DMS 273 treated with DMSO at 0.1 percent for 48 hours (cell line): ENCODE measurements at places on chromosomes 6 and 20.

GRCh38 chr6:113104951-113105350 lies 752.2 kb upstream of the MARCKS start:
- no peak for DNase-seq

DNA sequence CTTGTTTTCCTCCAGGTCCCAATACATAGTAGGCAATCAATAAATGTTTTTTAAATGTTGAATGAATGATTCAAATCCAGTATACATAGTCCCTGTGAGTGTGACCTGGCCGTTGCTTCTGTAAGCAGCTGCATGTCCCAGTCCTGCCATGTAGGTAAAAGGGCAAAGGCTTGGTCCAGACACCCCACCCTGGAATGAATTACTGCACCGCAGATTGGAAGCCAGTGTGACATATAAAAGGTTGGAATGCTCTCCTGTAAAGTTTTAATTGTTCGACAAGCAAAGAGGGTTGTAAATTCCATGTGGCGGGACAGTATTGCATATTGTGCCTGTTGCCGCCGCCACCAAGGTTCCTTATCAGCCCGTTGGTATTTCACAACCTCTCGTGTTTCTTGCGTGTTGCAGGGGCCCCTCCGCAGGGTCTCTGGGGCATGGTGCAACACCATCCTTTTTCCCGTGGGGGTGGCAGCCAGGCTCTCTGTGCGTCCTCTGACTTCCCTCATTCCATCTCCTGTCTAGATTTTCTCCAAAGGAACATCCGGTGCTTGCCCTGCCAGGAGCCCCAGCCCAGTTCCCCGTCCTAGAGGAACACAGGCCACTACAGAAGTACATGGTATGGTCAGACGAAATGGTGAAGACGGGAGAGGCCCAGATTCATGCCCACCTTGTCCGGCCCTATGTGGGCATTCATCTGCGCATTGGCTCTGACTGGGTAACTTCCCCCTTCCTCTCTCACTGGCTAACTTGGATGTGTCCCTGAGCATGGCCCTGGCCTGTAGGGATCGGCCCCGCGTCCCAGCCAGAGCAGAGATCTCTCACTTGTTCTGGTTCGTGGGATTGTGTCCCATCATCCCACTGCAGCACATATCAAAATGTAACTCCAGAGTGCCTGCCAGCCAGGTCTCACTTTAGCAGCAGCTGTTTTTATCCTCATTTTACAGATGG lies 20.3 kb downstream of the POFUT1 start:
- DNase-seq = no peak

DNA sequence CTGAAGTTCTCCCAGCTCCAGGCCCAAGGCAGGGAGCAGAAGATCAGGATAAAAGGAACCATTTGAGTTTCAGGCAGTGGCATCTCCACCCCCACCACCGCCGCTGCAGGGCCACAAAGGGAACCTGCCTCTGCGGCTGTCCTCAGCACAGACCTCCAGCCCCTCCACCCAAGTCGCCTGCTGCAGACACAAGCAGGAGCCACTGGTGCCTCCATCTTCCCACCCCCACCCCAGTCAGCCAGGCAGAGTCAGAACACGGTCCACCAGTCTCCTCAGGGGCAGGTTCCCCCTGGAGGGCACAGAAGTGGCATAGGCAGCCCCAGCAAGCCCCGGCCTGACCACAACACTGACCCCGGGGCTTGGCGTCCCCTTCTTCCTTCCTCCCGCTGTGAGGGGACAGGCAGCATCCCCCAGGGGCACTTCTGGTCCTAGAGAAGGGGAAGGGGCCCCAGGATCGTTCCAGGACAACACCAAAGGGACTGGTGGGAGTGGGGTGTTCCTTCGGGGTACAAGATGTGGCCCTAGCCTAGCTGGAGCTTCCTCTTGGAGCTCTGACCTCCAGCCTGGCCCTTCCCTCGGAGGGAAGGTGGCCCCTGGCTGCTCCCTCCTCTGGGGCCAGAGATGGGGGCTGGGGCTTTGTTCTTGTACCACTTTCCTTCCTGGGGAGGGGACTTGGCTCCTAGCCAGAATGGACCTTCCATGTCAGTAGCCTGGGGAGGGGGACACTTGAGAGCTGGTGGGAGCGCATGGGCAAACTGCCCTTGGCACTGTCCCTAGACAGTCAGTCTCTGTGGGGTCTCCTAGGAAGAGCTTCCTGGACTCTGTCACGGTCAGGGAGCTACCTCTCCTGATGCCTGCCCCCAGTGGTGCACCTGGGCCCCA lies 36.0 kb downstream of the YTHDF1 start:
- no peak for DNase-seq

GRCh38 chr20:4519534-4519933 lies 202.2 kb upstream of the PRND start:
- no peak for DNase-seq

GRCh38 chr6:158757753-158758090 lies 61.4 kb downstream of the EZR start:
- DNase-seq = no peak

DNA sequence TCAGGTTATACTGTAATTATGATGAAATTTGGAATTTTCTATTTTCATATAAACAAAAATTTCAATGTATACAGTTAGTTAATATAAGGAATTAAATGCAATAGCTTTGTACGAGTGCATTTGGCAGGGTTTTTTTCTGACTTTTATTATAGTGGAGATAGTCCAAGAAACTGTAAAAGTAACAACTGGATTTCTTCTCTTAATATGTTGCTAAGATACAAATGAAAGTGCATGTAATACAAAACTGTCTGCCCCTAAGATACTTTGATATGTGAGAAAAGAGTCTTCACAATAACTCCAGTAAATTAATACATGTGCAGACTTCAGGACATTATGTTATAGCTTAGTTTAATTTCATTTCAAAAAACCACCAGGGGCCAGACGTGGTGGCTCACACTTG lies 721.4 kb downstream of the CBLN4 start:
- no peak for DNase-seq

DNA sequence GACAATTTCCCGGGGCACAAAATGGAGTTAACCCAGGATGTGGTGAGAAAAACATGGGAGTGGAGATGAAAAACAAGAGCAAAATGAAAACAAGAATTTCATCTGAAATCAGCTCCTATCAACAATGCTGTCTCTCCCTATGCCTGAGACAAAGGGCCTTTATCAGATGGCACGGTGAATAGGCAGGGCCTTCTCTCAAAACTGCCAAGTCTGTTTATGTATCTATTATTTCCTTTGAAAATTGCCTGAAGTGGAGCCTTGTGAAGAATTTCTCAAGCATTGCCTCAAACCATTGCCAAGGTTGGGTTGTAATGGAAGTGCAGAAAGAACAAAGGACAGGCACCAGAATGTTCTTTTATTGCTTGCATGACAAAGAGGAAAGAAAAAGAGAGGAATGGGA lies 74.7 kb downstream of the BTBD3 start:
- no peak for DNase-seq

- DNase-seq = no peak
Measured at GRCh38 chr6:157397660-157398059, 16.7 kb downstream of the ZDHHC14 start.

DNA sequence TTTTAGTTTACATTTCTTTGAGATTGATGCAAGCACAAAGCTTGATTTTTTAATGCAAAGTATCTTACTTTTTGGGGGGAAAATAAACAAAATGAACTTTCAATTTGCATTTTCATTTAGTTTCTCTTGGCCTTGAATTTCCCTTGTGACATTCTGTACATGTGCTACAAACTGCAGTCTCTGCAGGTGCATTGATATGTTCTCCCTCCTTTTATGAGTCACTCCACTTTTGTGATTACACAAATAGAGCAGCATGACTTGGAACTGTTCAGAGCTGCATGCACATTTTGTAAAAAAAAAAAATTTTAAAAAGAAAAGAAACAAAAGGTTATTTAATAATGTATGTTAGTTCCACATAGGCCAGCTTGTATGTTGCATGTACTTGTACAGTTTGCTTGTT lies 220.0 kb upstream of the KCNQ5 start:
- DNase-seq = no peak

GRCh38 chr6:90026216-90026615 lies 131.9 kb downstream of the GJA10 start:
- DNase-seq = no peak

DNA sequence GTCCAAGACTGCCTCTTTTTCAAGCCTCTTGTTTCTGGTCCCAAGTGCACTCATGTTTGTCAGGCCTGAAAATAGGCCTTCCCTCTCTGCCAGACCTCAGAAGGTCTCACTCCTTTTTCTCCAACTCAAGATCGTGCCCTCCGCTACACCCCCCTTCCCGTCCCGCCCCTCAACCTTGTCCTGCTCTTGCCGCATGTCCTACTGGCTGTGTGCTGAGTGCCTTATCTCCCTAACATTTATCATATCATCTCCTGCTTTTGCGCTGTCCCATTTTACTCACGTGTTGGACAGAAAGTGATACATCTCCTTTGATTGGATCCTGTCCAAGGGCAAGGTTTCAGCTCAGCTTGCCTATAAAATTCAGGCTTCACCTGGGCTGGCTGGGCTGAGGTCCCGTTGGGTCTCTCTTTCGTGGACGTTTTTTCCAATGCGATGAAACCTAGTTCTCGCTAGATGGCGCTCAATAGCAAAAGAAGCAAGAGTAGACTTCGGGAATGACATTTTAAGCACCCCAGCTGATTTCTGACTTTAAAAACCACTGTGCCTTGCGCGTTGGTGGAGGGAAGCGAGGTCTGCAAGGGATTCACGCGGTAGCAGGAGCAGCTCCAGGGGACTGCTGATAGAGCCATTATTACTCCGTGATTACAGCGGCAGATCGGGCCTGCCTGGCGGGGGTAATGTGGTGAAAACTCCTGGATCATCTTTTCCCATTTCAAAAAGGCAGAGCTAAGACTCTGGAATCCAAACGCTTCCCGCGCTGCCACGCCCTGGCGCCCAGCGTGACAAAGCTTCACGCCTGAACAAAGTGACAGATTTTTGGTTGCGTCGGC lies 137.6 kb downstream of the IMPG1 start:
- peak; percentile 44 for DNase-seq

DNA sequence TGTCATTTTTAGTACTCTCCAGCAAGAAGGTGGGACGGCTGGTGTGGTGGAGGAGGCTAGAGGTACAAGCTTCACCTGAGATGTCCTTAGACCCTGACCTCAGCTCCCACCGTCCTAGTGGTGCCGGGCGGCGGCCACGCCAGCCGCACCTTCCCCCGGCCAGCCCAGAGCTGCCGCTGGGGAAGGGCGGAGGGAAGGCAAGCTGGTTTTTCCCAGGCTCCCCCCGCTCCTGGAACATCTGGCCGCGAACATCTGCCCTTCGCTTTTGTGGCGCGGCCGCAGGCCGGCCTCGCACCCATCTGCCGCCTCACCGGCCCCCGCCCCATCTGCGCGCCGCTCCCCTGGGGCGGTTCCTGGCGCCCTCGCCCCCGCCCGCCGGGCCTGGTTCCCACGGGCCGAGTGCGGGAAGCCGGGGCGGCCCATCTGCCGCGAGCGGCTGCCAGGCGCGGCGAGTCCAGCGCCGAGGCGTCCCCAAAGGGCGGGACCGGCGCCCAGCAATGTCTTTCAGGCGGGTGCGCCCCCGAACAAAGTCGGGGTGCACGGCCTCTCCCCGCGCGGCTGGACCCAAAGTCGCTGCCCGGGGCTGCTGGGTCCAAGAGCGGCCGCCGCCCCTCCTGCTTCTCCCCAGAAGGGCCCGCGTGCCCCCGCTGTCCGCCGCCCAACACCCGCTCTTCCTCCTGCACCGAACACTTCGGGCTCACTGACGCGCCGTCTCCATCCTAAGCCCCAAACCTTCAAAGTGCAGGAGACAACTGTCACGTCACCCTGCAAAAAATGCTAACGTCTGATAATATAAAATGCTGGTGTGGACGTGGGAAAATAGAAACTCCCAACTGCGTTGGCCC lies 17.3 kb upstream of the ID1 start:
- peak; percentile 82 for DNase-seq

DNA sequence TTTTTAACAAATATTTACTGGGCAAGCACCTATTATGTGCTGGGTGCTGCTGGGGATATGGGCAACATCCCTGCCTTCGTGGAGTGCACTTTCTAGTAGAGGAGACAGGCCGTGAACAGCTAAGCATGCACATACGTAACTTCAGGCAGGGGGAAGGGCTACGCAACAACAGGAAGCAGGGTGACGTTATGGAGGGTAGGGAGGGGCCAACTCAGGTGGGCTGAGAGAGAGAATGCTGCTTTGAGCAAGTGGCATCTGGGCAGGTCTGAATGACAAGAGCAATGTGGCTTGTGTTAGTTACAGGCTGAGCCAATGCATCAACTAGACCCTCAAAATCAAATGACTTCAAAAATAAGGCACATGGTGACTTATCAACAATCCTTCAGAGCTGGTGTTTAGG lies 112.1 kb downstream of the CDC5L start:
- no peak for DNase-seq

- no peak for DNase-seq
Measured at GRCh38 chr6:36327226-36327918, 9.3 kb downstream of the BNIP5 start.

- DNase-seq = no peak
Measured at GRCh38 chr6:56902641-56903464, 52.1 kb upstream of the BEND6 start.

- DNase-seq = no peak
Measured at GRCh38 chr6:156956286-156956685, 179.1 kb downstream of the ARID1B start.

DNA sequence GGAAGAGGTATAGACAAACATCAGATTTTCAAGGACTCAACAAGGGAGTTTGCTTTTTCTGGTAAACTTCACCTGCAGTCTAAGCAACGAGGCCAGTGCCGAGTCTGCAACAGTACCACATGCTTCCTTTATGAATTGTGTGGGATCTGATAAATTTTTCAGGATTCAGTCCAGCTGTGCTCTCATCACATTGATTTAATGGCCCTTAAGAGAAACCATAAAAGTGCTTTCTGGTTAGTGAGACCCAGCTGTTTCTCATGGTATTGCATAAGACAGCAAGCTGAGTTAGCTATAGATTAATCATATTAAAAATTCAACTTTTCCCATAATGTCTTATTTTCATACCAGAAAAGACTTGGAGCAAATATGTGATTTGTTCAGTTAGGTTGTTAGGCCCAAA lies 291.4 kb downstream of the CENPW start:
- DNase-seq = no peak
